ENCODE measurements at places on chromosomes 16 and 17.

GRCh38 chr17:35087731-35088355, 24.3 kb upstream of the RFFL start:
- no peak for DNase-seq

GRCh38 chr17:29796652-29797051, 133.4 kb downstream of the SSH2 start:
- no peak for DNase-seq

GRCh38 chr17:38735161-38735997, 5.2 kb downstream of the CISD3 start:
- DNase-seq, result peak; percentile 26

GRCh38 chr16:89687092-89687940, 827 bp downstream of the CDK10 start:
- DNase-seq, result peak; percentile 86

DNA sequence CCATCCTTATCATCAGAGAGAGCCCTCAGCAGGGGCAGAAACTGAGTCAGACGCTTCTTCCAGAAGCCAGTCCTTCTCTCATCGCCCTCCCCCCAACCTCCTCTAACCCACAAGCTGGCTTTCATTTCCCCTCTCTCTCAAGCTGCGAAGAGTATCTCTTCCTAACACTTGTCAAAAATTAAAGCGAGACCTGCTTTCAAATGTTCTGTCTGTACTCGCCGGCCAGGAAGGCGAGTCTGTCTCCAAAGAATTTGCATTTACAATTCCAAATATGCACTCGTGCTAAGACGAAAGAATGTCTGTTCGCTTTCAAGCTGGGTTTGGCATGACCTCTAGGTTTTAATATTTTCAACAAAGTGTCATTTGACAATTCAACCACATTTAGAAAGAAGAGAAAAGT, 140.4 kb downstream of the RGS9 start:
- no peak for DNase-seq

DNA sequence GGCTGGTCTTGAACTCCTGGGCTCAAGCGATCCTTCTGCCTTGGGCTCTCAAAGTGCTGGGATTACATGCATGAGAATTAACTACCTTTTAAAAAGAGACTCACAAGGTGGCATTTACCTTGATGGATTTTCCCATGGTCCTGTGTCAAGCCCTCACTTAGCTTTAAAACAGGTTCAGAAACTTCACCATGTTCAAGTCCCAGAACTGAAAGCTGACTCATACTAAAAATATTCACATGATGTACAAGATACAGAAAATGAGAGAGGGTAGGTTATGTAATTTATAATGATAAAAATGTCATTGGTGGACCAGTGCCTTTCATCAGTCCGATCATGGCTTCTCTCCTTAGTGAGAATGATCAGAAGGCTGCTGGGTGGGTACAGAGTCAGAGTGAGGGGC, 4.3 kb upstream of the AKAP1 start:
- DNase-seq, result no peak

DNA sequence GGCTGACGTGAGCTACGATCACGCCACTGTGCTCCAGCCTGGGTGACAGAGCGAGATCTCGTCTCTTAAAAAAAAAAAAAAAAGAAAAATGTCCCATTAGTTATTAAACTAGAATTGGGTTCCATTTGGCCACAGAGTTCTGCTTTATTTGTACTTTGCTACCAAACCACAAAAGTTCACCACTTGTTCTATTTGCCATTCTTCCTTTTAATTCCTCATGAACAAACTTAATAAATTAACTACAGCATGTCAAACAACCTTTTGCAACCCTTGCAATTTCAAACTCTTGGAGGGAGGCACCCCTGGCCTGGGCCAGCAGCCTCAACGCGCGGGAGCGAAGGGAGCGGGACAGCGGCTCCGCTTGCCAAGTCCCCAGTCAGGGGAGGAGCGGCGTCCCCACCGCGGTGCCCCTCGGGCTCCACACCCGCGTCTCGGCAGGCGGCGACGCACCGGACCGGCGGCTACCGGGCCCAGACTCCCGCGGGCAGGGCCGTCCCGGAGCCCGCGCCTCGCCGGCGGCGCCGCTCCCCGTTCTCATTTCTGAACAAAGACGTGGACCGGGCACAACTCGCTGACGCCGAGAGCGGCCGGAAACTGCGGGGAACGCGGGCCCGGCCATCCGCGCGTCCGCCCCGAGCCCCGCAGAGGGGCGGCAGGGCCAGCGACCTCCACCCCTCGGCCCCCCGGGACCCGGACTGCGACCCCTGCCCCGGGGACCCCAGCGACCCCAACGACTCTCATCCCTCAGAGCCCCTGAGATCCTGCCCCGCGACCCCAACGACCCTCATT, 775 bp downstream of the CYTH1 start:
- DNase-seq, result peak; percentile 69

- no peak for DNase-seq
These were observed 15.0 kb downstream of the MAP2K4 start for GRCh38 chr17:12035673-12036072.

GRCh38 chr17:67027031-67027628, 17.2 kb upstream of the CACNG1 start:
- no peak for DNase-seq

DNA sequence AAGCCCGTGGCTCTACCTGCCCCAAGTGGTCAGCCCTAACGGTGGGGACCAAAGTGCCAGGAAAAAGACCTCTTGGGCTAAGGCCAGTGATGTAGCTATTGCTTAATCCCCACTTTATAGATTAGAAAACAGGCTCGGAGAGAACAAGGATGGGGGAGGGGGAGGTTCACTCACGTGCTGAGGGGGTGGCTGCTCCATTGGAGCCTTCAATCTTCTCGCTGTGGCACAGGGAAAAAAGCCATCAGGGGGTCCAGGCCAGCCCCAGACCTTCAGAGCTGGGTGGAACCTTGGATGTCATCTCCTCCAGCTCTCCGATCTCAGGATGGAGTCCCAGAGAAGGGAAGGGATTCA, 45.9 kb downstream of the SRCIN1 start:
- no peak for DNase-seq

- DNase-seq, result peak; percentile 90
These were observed 2.2 kb downstream of the SDK2 start for GRCh38 chr17:73641826-73642600.

GRCh38 chr17:21549107-21549687, 143.1 kb upstream of the KCNJ18 start:
- DNase-seq, result no peak

- no peak for DNase-seq
These were observed 164.1 kb downstream of the SEC14L1 start for GRCh38 chr17:77304746-77305473.

DNA sequence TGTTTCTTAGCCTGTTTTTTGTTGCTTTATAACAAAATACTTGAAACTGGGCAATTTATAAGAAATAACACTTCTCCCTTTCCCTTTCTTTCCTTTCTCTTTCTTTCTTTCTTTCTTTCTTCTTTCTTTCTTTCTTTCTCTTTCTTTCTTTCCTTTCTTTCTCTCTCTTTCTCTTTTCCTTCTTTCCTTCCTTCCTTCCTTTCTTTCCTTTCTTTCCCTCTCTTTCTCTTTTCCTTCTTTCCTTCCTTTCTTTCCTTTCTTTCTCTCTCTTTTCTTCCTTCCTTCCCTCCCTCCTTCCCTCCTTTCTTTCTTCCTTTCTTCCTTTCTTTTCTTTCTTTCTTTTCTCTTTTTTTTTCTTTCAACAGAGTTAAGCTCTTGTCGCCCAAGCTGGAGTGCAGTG, 27.8 kb downstream of the FAM20A start:
- no peak for DNase-seq

GRCh38 chr16:69703638-69704037, 22.7 kb downstream of the NQO1 start:
- no peak for DNase-seq

GRCh38 chr17:39981766-39982375, 1.3 kb downstream of the PSMD3 start:
- no peak for DNase-seq

DNA sequence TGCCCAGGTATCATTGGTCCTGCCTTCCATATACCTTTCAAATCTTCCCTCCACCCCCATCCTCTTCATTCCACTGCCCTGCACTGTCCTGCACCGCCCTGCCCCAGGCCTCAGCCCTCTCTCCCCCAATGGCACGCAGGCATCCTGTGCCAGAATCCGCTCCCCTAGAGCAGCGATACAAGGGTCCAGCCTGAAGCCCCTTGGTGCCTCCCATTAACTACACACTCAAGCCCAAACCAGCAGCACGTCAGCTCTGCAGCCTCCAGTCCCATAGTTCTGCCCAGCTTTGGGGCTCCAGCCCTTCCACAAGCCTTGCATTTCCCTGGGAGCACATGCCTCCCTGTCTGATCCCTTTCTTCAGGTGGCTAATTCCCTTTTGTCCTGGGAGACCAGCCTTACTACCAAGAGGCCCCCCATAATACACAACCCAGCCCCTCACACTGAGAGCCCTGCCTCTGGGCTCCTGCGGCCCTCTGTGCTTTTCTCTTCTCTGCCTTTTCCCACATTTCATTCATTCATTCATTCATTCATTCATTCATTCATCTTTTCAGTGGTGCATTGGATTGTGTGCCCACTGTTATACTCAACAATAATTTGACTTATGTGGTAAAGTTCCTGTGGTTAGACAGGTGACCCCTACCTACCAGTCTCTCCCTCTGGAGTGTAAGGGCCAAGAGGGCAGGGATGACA, 26.8 kb upstream of the DLX3 start:
- no peak for DNase-seq

DNA sequence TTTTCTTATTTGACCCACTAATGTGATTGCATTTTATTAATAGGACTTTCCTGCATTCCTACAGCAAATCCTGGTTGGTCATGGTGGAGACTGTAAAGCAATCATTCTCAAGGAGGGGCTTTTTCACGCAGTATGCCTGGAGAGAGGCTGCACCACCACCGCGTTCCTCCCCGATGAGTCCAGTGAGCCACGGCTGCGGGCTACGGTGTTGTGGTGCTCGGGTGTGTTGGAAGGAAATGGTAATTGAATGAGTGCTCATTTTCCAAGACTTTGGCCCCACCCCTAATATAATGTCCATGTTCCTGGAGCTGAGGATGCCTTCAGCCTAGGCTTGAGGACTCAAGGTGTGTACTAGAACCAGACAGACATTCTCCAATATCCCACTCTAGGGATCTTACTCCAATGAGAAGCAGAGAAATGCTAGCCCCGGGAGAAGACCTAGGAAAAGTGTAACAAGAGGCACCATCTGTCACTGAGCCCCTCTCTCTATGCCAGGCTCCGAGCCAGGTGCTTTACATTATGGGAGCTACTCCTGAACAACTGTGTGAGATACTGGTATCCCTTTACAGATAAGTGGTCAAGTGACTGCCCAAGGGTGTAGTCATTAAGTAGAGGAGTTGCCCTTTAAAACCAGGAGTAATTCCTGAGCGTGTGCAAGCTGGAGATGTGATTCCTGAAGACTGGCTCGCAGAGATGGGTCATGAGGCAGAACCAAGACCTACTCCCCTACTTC, 39.4 kb downstream of the HEATR6 start:
- DNase-seq, result no peak

DNA sequence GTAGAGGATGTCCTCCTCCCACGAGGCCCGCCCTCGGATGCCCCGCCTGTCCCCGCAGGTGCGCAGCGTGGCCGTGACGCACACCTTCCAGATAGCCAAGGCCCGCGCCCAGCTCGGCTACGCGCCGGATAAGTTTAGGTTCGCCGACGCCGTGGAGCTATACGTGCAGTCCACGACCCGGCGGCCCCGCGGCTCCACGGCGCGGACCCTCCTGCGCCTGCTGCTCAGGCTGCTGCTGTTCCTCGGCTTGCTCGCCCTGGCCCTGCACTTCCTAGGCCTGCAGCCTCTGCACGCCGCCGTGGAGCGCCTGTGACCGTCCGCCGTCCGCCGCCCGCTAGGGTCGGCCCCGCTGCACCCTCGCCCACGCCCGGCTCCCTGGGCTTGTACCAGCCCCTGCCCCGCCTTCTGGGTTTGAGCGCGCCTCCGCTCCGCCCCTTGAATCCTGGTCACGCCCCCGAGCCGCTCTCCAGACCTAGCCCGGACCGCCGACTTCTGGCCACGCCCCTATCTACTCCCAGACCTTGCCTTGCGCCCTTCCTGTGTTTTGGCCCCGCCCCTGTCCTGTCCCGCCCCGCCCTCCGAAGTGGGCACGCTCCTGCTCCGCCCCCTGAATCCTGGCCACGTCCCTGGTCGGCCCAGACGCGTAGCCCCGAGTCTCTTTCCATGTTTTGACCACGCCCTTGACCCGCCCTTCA, 15.8 kb upstream of the EEF2K start:
- DNase-seq, result peak; percentile 98

DNA sequence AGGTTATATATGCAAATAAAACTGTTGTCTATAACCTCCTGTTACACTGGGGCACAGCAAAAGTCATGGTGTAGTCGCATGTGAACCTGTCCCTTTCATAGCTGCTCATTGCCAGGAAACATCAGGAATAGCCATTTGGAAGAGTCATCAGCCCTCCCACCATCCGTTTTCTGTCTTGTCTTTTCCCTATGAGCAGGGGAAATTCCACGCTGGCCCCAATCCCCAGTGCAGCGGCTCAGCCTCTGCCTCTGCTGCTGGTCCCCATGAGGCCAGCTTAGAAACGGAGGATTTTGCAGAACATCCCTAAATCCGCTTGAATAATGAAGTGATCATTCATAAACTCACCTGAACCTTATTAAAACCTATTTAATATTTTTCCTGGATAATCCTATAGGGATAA, 10.5 kb downstream of the MAPT start:
- DNase-seq, result no peak

GRCh38 chr17:33966410-33967059, 288.6 kb upstream of the CCL2 start:
- DNase-seq, result no peak

- no peak for DNase-seq
These were observed 25.4 kb downstream of the DNAJA2 start for GRCh38 chr16:46947900-46948547.

- no peak for DNase-seq
These were observed 100.7 kb downstream of the LYRM1 start for GRCh38 chr16:21001262-21001661.

DNA sequence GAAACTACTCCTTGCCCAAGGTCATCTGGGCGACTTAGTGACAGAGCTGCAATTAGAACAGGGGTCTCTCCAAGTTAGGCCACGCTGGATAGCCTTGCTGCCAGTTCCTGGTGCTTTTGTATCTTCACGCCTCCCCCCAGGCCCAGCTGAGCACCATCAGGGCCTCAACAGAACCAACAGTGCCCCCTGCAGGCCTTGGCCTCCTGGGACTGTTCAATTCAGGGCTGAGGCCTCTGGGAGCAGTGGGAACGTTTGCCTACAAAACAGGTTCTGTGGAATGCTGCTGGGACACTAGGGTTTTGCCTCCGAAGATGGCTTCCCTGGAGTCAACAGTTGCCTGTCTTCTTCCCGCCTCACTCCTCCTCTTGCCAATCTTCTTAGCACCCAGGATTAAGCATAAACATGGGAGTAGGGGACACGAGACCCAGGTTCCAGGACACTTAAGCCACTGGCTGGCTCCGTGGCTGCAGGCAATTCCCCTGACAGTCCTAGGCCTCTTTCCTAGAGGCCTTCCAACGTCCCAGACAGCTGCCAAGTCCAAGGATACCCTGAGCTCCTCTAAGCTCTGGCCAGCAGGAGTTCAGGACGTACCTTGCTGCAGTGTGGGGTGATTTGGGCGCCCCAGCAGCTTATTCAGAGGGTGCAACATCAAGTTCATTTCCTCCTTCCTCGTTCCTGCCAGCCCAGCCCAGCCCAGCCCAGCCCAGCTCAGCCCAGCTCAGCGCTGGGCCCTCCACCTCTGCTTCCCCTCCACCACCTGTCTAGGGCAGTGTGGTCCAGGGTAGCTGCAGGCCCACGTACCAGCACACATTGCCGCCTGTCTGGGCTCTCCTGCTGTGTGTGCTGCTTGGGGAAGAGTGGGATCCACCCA, 246.6 kb upstream of the RPL38 start:
- DNase-seq, result peak; percentile 71
